ENCODE measurements at places on chromosomes 6 and 20.

- DNase-seq = no peak
These were observed 156.6 kb downstream of the NFATC2 start for GRCh38 chr20:51385646-51386530.

GRCh38 chr20:20498076-20498861 is 130.4 kb downstream of the INSM1 start:
- no peak for DNase-seq

DNA sequence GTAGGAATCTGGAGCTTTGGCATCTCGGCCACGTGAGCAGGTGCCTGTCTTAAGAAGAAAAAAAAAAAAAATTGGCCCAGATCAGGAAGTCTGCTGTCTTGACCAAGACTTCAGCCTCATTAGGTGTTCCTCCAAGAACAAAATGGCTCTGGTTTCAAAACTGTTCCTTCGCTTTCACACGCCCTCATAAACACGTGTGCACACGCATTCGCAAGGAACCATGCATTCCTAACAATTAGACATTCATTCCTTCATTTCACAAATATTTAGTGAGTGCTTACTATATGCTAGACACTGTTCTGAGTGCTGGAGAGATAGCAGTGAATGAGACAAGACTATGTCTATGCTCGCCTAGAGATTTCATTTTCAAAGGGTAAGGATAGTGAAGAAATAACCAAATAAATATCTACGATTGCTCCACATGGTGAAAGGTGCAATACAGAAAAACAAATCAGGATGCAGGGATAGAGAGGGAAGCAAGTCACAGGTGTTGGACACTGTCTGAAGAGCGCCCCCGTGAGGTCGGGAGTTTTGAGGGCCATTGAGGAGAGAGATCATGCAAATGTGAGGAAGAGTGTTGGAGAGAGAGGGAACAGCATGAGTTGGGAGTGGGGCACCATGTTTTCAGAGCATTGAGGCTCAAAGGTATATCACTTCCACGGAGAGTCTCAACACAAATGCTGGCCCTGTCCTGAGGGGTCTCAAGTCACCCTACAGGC is 53.3 kb downstream of the CCDC170 start:
- no peak for DNase-seq

DNA sequence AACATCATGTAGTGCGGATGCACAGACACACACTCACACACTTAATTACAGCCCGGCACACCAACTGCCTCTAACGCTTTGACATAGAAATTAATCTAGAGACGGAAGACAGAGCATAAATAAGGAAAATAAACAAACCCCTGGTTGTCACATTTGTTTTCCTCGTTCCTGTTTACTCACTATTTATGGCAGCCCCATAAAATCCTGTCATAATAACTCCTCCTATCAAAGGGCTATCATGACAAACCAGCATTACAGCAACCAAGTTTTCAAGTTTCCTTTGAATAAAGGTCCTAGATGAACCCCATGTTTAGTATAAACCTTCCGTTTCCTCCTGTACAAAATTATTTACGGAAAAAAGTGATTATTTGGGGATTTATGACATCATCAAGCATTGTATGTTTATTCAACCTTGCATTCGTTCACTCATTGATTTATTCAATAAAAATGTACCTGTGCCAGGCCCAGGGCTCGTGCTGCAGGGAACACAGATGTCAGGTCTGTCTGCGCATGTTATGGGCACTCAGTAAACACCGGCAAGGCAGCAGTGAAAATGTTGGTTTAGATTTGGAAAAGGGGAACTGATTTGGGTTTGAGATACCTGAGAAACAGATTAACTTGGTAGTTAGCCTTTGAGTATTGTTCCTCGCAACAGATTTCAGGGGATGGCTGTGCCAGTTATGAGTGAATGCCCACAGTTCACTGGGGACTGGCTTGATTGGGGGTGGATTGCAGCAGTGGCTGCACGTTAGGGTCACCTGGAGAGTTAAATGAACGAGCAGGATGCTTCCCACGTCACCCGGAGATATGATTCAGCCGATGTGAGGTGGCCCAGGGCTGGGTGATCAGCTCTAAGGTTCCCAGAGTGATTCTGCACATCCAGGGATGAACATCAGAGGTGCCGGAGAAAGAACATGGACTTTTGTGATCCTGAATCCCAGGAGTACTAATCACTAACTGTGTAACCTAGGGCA is 295.3 kb upstream of the FOXQ1 start:
- DNase-seq = no peak

- no peak for DNase-seq
These were observed 167.3 kb upstream of the AKIRIN2 start for GRCh38 chr6:87869064-87869905.

GRCh38 chr20:4104842-4105241 is 89.5 kb upstream of the RNF24 start:
- no peak for DNase-seq
